ENCODE measurements at places on chromosomes 5 and 9.

GRCh38 chr9:94952565-94953373, 226.3 kb downstream of the AOPEP start:
- no peak for DNase-seq

DNA sequence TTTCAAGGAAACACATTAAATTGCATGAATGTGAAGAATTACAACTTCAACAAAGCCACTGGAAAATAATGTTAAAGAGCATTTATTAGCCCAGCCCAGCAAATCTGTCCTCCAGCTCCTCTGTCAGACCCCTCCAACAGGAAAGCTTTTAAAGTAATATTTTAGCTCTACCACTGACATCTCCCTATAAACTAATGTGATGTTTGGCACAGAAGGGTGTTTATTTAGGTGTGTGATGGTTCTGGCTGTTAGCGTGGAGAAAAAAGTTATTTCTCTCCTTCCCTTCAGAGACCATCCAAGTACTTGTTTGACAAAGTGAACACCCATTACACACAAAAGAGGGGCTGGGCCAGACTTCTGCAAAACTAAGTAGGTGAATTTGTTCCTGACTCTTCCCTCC, 111.9 kb upstream of the TARS1 start:
- no peak for DNase-seq

GRCh38 chr9:124116683-124117363, 105.3 kb downstream of the LHX2 start:
- no peak for DNase-seq

GRCh38 chr5:61186634-61187033, 24.4 kb upstream of the SMIM15 start:
- no peak for DNase-seq

- no peak for DNase-seq
Measured at GRCh38 chr5:17992291-17992690, 358.0 kb downstream of the TAF11L14 start.

DNA sequence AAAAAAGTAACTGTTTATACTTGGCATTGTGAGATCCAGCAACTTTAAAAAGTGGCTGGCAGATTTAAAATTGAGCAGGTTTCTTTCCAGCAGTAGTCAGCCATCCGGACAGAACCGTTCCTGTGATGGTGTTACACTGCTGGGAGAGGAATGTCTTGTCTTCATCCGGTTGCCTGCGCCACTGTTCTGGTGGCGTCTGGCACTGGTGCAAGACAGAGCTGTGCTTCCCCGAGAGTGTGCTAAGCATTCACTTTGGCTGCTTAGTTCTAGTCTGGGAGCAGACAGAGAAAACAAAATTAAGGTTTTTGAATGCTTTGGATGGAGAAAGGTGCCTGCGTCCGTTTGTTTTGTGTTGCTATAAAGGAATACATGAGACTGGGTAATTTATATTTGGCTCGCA, 35.5 kb upstream of the CREBRF start:
- DNase-seq = no peak

DNA sequence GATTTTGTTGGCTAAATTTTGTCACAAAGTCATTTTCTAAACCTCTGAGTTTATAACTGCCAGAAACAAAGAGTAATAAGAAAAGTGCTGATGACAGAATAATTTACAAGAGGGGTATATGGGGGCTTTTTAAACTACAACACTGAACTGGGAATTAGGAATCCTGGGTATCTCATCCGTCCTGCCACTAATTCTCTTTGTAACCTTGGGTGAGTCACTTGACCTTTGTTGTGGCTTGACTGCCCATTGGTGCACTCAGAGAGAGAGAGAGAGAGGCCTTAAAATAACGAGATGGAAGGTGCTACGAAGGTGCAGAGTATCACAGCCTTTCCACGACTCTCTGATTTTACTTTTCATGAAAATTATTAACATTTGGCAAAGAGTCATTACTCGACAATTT, 130.3 kb upstream of the CNTLN start:
- DNase-seq = no peak

- DNase-seq = no peak
Measured at GRCh38 chr5:142845954-142846398, 75.8 kb downstream of the ARHGAP26 start.

DNA sequence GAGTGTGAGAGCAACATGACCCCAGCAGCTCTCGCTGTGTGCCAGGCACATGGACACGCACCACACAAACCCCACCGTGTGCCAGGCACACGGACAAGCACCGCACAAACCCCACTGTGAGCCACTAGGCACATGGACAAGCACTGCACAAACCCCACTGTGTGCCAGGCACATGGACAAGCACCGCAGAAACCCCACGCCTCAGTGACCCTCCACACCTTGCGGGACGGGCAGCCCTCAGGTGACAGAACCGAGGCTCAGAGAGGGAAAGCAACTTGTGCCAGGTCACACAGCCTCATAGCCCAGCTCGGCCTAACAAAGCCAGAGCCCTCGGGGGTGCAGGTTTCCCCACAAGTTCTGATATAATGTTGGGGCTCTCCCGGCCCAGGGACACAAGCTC, 2.0 kb upstream of the GPSM1 start:
- no peak for DNase-seq

- DNase-seq = no peak
Measured at GRCh38 chr5:137696481-137696880, 39.4 kb downstream of the KLHL3 start.

- no peak for DNase-seq
Measured at GRCh38 chr5:173355561-173355960, 27.3 kb upstream of the STC2 start.
